ENCODE measurements at places on chromosomes 3 and 15.

DNA sequence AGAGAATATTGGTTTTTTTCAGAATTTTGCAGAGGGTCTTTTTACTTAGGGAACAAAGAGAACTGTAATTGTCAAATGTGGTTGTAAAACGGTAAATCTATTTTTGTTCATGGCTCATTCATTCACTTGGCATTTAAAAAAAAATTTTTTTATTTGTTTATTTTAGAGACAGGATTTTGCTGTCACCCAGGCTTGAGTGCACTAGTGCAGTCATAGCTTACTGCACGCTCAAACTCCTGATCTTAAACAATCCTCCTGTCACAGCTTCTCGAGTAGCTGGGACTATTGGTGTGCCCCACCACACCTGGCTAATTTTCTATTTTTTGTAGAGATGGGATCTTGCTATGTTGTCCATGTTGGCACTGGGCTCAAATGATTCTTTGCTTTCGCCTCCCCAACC, 301.8 kb downstream of the LPP start:
- DNase-seq: no peak

- no peak for DNase-seq
Measured at GRCh38 chr15:29101491-29101890, 168.1 kb downstream of the NSMCE3 start.

DNA sequence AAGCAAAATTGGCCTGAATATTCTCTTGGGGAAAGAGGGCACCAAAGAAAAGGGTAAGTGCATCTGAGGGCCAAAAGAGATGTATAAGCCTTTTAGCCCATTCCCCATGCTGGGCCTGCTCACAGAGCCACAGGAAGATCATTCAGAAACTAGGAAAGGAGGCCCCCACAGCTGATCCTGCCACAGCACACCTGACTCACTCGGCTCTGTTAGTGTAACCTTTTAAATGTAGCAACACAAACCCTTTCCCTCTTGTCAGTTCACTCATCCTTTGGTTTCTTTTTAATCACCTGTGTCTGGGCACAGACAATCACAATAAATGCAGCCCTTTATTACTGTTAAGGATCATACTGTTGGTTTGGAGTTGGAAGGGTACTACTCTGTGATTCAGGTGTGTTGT, 69.9 kb downstream of the PDCD6IP start:
- no peak for DNase-seq

DNA sequence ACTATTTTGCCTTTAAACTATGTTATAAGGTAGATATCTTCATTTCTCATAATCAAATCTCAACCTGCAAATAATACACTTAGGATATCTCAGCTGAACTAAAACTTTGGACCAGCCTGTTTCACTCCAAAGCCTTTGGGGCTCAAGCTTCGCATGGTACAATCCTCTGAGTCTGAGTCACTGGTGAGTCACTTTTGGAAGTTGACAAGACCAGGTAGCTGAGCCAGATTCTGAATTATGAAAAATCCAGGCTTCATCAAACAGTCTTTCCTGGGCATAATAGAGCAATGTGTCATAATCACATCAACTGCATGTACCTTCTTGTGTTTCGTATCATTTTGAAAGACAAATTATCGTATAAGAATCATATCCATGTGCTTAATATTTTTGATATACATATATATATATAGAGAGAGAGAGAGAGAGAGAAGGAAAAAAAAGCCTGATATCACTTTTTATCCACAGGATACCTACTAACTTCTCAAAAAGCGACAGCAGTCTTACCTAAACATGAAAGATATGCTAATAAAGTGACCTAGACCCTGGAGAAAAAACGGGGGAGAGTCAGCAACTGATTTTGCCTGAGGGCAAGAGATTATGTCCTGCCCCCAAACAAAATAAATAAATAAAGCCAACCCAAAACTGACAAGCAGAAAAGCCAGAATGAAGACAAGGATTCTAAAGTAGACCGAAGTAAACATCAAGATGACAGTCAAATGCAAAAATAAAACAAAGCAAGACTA, 263.9 kb upstream of the TGFBR2 start:
- peak; percentile 96 for DNase-seq

GRCh38 chr3:64571982-64572381, 115.8 kb downstream of the ADAMTS9 start:
- DNase-seq: no peak

DNA sequence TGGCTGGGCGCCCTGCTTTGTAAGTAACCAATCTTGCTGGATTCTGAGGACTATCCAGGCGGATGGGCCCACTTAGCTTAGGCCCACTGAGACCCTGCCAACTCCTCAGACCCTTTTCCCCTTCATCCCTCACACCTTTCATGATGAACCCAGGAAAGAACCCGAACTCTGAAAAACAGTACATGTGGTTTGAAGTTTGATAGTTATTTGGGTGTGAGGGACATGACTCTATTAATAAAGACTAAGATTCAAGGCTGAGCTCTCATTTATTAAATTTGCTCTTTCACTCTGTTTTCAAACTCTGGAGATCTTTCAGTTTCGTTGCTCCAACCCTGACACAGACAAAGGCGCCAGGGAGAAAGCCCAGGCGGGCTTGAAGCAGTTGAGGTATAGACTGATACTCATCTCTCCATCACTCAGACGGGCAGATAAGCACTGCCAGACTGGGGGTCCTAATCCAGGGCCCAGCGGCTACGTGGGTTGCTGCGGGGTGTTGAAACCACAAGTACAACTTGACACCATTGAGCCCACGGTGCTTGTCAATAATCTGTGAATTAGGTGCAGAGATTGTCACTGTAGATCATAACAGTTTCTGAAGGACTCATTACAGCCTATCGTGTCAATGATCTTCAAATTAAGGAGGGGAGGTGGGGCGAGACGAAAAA, 7.2 kb upstream of the SOX2 start:
- no peak for DNase-seq

- DNase-seq: no peak
Measured at GRCh38 chr3:171436380-171436779, 23.8 kb downstream of the TNIK start.

DNA sequence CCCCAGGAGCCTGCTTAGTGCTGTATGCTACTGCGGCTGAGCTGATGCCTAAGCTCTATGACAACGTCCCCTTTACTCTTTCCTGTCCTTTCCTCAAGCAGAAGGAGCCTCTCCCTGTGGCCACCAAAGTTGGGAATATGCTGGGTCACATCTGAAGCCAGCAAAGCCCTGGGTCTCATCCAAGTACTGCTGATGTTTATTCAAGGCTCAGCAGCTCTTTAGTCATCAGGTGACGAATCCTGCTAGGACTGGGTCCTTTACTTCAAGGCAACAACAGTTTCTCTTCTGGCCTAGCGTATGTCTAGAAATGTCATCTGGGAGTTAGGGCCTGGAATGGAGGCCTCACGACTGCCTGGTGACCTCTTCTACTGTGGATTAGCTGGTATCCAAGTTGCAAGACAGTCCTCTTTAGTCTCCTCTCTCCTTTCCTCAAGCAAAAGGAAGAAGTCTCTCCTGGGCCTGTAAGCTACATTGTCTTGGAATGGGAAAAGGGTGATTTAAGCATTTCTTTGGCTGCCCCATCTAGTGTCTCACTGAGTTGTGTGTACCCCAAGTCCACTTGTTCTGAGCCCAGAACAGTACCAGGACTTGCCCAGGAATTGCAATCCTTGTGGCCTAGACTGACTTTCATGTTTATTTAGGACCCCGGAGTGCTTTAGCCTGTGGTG, 63.9 kb downstream of the TNFAIP8L3 start:
- DNase-seq: peak; percentile 25

GRCh38 chr3:99023590-99024192, 122.2 kb upstream of the DCBLD2 start:
- DNase-seq: peak; percentile 56

DNA sequence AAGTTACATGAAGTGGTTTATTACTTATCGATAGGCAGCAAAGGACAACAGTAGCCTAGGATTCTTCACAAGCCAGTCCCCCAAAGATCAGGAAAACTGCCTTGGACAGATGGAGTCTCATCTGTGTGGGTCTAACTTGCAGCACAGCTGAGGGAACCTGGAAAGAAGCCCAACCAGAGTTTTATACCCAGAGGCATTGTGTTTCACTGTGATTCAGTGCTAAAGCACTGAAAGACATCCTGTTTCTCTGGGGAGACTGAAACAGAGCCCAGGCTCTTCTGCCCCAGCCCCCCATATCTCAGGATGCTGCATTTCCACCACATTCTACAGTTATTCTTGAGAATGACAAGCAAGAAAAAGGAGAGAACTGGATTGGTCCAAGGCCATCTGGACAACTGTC, 48.2 kb upstream of the PYDC2 start:
- DNase-seq: peak; percentile 97

DNA sequence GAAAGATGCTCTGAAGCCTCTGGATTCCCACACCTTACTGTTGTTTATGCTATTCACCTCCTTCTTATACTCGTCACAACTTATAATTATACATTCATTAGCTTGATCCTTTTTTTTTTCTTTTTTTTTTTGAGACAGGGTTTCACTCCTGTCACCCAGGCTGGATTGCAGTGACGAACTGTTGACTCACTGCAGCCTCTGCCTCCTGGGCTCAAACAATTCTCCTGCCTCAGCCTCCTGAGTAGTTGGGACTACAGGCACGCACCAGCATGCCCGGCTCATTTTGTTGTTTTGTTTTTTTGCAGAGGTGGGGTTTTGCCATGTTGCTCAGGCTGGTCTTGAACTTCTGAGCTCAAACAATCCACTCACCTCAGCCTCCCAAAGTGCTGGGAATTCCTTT, 143.6 kb downstream of the PLCL2 start:
- no peak for DNase-seq

DNA sequence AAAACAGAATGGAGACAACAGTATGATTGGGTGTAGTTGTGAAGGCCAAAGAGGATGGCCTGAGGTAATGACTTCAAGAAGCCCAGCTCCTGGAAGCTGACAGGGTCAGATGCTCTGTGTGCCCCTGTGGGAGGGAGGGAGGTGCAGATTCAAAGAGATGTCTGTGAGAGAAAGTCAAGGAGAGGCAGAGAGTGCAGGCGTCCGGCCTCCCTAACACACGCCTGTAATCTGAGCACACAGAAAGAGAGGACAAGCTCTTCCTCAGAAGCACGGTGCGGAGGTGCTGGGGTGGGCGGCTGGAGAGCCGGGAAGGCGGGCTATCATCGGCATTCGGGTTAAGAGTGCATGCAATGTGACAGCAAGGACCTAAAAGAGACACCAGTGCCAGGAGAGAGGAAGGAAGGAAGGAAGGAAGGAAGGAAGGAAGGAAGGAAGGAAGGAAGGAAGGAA, 238.2 kb upstream of the HES1 start:
- no peak for DNase-seq

GRCh38 chr15:56715220-56715619, 18.1 kb downstream of the ZNF280D start:
- peak; percentile 56 for DNase-seq

DNA sequence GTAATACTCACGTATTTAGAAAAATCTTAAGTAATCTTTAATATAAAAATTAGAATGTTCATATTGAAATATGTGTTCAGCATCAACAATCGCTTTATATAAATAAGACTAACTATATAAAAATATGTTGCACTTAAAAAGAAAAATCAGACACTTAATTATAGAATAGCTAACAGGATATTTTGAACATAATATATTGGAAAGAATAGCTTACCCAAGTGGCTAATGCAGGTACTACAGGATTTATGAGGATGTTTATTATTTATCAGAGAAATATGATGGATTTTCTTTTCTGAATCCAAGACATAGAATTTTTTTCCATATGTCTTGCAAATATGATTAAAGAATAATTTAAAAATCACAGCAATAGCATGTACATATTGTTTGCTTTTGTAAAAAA, 567.9 kb upstream of the GBE1 start:
- DNase-seq: no peak

DNA sequence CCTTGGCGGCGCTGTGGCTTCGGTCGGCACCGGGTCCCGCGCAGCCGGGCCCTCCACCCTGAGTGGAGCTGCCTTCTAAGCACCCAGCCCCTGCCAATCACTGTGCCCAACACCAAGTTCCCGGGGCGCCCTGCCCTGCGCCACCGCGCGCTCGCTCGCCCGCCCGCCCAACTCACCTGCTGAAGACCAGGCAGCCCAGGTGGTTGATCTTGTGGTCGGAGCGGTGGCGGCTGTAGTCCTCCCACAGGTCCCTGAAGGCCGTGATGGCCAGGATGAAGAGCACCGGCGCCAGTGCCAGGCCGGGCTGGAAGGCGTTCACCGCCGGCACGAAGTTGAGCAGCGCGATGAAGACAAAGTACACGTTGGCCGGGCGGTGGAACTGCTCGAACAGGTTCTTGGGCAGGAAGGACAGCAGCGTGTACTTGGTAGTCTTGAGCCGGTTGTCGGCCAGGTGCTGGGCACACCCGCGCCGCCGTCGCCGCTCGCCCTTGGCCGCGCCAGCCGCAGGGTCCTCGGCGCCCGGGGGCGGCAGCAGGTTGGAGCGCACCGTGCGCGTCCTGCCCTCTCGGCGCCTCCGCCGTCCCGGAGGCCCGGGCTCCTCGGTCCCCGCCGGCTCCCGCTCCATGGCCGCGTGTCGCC, 536 bp downstream of the ATP10A start:
- no peak for DNase-seq

- DNase-seq: peak; percentile 49
Measured at GRCh38 chr3:105444725-105445124, 78.0 kb downstream of the ALCAM start.

GRCh38 chr3:170632780-170633179, 46.9 kb upstream of the SLC7A14 start:
- DNase-seq: peak; percentile 65

DNA sequence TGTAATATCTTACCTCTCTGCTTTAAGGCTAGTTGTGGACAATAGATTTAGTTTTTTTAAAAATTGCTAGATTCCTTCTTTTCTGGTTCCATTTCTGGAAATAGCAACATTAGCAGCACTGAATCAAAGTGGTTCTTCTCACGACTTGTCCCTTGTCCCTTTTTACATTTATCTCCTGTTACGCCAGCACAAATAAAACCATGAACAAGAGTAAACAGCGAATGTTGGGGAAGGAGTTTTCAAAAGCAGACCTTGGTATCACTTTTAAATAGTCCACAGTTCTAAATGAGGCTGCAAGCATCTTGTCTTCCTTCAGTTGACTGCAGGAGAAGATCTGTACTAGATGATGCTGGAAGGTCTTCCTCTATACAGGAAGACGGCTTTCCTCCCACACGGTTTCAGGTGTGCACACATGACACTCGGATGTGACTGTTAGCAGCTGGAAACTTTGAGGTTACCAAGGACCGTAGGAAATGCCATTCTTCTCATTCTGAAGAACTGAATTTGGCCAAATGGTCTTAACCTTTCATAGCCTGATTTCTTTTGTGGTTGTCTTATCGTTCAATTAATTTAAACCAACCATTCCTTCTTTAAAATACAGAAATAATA, 251.0 kb upstream of the ICE2 start:
- DNase-seq: no peak

DNA sequence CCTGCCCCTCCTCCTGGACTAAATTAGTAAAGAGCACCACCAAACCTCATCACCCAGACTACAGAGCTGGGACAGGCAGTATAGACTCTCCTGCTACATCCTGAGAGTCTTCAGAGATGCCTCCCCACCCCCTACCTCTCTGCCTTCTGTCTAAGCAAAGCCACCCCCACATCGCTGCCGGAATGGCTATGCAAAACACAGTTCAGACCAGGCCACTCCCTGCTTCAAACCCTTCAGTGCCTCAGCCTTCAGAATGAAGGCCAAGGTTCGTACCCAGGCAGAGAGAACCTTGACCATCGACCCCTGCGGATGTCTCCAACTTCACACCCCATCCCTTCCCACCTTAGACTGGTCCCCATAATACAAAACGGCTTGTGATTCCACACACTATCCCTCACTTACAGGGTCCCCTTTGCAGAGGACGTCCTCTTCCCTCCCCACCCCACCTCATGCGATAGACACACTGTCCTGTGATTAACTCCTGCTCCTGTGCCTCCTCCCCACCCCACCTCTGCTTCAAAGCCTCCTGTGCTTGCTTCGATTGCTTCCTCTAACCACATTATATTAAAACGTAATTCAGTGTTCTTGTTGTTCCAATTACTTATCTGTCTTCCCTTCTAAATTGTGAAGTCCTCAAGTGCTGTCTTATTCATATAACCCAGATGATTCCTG, 175.3 kb downstream of the UACA start:
- DNase-seq: no peak
